ENCODE measurements at places on chromosomes 1 and 21.

- DNase-seq = no peak
Observed at GRCh38 chr1:15453734-15454133, 2.8 kb upstream of the CELA2A start.

- no peak for DNase-seq
Observed at GRCh38 chr21:25557180-25557579, 50.1 kb downstream of the MRPL39 start.

DNA sequence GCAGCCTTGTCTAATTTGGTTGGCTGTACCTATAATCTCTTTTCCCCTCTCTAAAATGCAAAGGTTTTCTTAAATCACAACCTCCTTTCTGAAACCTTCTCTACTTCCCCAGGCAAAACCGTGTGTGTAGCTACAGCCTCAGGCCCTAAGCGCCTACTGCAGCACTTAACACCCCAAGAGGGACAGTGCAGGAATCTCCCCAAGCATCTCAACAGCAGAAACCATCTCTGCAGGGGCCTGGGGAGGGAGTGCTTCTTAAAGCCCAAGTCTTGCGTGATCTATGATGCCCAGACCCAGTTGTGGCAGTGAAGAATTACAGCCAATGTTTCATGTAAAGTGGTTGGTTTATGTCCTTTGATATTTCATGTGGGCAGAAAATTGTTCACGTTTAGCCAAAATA is 159.3 kb downstream of the DSCAM start:
- no peak for DNase-seq

DNA sequence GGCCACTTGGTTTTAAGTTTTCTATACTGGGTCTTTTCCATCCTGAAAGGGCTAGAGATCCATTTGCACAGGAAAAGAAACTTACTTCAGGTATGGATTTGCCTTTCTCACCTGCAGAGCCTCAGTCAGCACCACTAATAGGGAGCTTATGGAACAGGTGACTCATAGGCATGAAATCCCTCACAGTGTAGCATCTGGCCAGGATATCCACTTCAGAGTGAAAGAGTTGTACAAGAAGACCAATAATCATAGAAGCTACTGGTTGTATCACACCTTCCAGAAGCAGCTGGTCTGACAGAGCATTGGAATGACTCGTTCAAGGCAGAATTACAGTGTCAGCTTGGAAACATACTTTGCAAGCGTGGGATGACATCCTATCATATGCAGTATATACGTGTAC is 26.3 kb upstream of the SYT14 start:
- no peak for DNase-seq

GRCh38 chr1:25727635-25728286 is 72.2 kb upstream of the SELENON start:
- DNase-seq = no peak
